ENCODE measurements at places on chromosomes 1 and 21. TPM values are rescaled to one million over a fixed set of nuclear protein-coding genes. Genes with fewer than 3 reads are reported as not detected.

Gene FAM110D
- 0.28 TPM for total RNA-seq

Gene MIS18A
- 64.0 TPM for total RNA-seq

DNA sequence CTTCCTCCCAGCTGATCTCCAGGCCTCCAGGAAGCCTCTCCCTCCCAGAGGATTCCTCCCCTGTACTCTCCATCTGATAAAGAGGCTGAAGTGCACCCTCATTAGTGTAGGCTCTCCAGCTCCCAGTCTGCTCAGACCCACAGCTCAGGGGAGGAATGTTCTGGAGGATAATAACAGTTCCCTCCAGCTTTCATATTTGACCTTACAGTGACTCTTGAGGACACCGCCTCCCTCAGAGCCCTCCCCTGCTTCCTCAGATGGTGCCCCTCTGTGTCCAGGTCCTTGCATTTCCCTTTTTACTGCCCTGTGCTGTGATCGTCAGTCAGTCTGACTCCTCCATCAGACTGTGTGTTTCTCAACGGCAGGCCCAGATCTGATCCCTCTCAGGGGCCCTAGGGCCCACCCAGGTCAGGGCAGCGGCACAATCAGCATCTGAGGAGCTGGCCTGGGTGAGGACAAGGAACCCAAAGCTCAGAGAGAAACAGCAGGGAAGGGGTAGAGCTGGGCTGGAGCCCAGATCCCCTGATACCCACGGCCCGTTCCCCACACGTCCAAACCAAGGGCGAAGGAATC lies 1.1 kb upstream of the SHISAL2A start:
- H3K4me3 ChIP-seq, result no peak overlapping the region
- H3K4me1 ChIP-seq, result peaks cover 21% of the 10 kb centered on the region
- H3K27ac ChIP-seq, result no peak overlapping the region
- DNase-seq, result no peak
- H3K27me3 ChIP-seq, result peaks cover 57% of the 10 kb centered on the region
- H3K36me3 ChIP-seq, result no peaks in the 10 kb centered on the region

DNA sequence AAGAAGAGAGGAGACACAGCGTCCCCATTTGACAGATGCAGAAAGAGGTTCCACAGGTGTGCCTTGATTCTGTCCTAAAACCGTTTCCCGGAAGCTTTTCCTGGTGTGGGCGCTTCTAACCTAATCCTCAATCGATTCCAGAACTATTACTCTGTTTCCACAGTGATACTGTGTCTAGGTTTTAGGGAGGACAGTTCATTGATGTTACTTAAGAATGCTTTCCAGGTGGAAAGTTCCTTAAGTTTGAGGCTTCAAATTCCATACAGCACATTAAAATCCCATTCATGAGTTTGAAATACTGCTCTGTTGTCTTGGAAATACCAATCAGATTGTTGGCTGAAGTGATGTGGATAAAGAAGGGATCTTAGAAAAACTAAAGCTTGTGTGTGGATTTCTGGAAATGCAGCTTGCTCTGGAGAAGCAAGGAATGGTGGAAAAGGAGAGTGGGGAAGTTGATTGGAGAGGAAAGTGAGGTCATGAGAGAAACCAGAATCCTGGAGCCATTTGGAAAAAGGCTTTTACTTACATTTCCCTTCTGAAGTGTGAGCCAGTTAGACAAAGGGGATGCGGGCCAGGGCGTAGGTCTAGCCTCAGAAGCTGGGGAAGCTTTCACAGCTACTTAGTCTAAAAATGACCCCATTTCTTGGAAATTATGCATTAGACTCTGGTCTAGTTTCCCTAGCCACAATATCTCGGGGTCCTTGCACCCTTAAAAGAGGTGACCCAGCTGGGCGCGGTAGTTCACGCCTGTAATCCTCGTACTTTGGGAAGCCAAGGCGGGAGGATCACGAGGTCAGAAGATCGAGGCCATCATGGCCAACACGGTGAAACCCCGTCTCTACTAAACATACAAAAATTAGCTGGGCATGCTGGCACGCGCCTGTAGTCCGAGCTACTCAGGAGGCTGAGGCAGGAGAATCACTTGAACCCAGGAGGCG lies 6.7 kb downstream of the ELF3 start:
- H3K27ac ChIP-seq, result no peak overlapping the region
- no peaks in the 10 kb centered on the region for H3K36me3 ChIP-seq
- peaks cover 16% of the 10 kb centered on the region for H3K4me1 ChIP-seq
- no peak overlapping the region for H3K4me3 ChIP-seq

GRCh38 chr1:56414728-56415224 lies 164.6 kb downstream of the PLPP3 start:
- H3K4me3 ChIP-seq, result no peak overlapping the region
- H3K27ac ChIP-seq, result no peak overlapping the region
- peaks cover 31% of the 10 kb centered on the region for H3K4me1 ChIP-seq
- DNase-seq, result no peak

DNA sequence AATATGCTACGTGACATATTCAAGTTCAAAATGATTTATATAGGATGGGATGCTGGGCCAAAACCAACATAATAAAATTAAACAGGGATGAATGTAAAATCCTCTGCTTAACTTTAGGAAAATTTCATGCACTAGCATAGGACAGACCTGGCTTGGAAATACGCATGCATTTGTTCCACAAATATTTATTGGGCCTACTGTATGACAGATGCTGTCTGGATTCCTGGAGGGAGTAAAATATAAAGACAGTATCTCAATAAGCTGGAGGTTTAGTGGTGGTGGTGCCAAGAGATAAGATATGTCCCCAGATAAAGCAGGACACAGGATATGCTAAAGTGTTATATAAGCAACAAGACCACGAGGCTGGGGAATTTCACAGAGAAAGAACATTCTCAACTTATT lies 15.1 kb downstream of the RCSD1 start:
- no peaks in the 10 kb centered on the region for H3K36me3 ChIP-seq
- peaks cover 2% of the 10 kb centered on the region for H3K4me1 ChIP-seq
- DNase-seq, result no peak

DNA sequence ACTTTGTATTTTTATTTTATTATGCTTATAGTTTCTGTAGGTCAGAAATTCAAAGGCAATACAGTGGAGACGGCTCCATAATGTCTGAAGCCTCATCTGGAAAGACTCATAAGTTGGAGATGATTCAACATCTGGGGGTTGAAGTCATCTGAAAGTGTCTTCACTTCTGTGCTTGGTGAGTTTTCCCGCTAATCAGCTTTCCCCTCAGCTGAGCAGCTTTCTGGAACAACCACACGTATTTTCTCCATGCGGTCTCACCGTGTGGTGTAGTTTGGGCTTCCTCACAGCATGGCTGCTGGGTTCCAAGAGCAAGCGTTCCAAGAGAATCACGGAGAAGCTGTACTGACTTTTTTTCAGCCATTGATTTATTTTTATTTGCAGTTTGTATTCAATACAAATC lies 7.6 kb upstream of the DDI2 start:
- H3K4me1 ChIP-seq, result no peaks in the 10 kb centered on the region
- H3K27ac ChIP-seq, result no peak overlapping the region
- DNase-seq, result no peak
- H3K36me3 ChIP-seq, result no peaks in the 10 kb centered on the region
- peaks cover 21% of the 10 kb centered on the region for H3K27me3 ChIP-seq
- no peak overlapping the region for H3K4me3 ChIP-seq

- no peaks in the 10 kb centered on the region for H3K27me3 ChIP-seq
- DNase-seq, result no peak
- no peak overlapping the region for H3K4me3 ChIP-seq
- H3K27ac ChIP-seq, result no peak overlapping the region
- no peaks in the 10 kb centered on the region for H3K4me1 ChIP-seq
Observed at GRCh38 chr1:192839162-192840066, 30.6 kb downstream of the RGS2 start.

DNA sequence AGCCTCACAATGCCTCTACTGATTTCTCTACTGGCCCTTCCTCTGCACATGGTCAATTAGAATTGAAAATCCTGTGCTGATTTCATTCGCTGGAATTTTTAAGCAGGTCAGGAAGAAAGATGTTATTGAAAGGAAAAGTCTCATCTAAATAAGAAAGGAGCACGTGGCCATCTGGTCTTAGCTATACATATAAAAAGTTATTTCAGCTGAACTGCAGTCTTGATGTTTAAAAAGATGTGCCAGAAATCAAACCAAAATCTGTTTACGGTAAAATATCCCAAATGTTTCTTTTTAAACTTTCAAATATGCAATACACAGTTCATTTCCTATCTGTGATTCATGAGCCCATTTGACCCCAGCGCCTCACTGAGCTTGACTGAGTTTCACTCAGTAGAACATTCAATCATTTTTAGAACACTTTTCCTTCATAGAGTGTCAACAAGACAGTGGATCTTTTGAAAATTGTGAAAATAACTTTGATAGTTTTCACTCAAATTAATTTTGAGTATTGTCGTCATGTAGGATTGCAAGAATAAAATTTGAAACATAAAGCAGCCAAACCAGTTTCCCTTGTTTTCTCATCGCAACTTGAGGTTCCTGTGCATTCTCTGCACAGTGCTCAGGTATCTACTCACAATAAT lies 293.6 kb downstream of the PTPRC start:
- peaks cover 9% of the 10 kb centered on the region for H3K4me1 ChIP-seq
- no peak overlapping the region for H3K27ac ChIP-seq
- DNase-seq, result no peak

DNA sequence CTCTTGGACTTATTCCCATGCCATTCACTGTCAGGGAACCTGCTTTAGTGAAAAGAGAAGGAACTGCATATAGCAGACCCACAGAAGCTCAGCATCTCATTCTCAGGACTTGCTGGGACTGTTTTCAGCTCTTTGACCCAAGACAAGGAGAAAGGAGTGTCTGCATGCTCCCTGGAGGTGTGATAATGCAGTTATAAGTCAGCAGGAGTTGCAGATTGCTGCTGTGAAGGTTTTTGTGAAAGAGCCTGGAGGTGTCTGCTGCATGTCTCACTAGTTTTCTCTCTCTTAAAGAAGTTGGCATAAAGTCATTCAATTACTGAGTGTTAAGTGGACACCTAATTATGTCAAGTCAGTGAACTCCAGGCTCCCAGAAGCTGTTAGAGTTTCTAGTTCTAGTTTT lies 343.4 kb downstream of the BRINP2 start:
- H3K27ac ChIP-seq, result no peak overlapping the region
- H3K36me3 ChIP-seq, result no peaks in the 10 kb centered on the region
- H3K4me1 ChIP-seq, result no peaks in the 10 kb centered on the region
- no peaks in the 10 kb centered on the region for H3K27me3 ChIP-seq
- no peak for DNase-seq
- H3K4me3 ChIP-seq, result no peak overlapping the region

DNA sequence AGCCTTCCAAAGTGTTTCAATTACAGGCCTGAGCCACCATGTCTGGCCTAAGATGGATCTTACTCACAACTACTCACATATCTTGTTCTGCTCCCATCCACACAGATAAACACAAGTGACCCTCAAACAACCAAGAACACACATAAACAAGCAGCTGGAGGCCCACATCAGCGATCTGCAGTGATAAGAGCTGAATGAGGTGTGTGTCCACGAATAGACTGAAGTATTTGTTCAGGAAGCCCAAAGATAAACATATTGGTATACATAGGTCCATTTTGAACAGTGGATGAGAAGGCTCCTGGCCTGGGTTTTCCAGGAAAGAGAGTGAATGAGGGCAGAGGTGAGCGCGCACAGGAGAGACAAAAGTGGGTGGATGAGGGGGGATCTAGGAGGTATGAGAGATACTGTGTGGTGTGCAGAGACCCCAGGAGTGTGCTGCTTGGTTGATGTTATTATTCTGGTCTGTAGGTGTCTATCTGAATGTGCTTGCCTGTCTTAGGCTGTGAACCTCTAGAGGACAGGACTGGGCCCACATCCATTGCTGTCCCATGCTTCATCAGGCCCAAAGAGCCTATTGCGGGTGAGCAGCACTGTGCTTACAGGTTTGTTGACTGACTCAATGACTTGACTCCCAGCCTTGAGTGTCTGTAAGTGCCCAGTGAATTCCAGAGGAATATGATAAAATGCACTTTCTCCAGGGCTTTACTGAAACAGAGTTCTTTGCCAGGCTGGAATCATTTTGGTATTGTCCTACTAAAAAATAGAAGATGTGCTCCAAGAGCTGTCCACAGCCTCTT lies 79.9 kb upstream of the ATP1A1 start:
- no peak for DNase-seq
- no peaks in the 10 kb centered on the region for H3K36me3 ChIP-seq
- no peak overlapping the region for H3K27ac ChIP-seq
- H3K4me3 ChIP-seq, result no peak overlapping the region
- no peaks in the 10 kb centered on the region for H3K27me3 ChIP-seq
- H3K4me1 ChIP-seq, result no peaks in the 10 kb centered on the region

- H3K27me3 ChIP-seq, result no peaks in the 10 kb centered on the region
- DNase-seq, result no peak
- H3K4me1 ChIP-seq, result peaks cover 16% of the 10 kb centered on the region
- H3K36me3 ChIP-seq, result no peaks in the 10 kb centered on the region
- H3K4me3 ChIP-seq, result no peak overlapping the region
Observed at GRCh38 chr1:167345386-167345733, 124.7 kb downstream of the POU2F1 start.

GRCh38 chr1:113901191-113901590 lies 3.4 kb downstream of the AP4B1 start:
- H3K4me3 ChIP-seq, result no peak overlapping the region
- H3K27ac ChIP-seq, result no peak overlapping the region
- H3K4me1 ChIP-seq, result peaks cover 9% of the 10 kb centered on the region
- no peak for DNase-seq

GRCh38 chr1:56416495-56416894 lies 162.9 kb downstream of the PLPP3 start:
- H3K27me3 ChIP-seq, result no peaks in the 10 kb centered on the region
- H3K36me3 ChIP-seq, result no peaks in the 10 kb centered on the region

DNA sequence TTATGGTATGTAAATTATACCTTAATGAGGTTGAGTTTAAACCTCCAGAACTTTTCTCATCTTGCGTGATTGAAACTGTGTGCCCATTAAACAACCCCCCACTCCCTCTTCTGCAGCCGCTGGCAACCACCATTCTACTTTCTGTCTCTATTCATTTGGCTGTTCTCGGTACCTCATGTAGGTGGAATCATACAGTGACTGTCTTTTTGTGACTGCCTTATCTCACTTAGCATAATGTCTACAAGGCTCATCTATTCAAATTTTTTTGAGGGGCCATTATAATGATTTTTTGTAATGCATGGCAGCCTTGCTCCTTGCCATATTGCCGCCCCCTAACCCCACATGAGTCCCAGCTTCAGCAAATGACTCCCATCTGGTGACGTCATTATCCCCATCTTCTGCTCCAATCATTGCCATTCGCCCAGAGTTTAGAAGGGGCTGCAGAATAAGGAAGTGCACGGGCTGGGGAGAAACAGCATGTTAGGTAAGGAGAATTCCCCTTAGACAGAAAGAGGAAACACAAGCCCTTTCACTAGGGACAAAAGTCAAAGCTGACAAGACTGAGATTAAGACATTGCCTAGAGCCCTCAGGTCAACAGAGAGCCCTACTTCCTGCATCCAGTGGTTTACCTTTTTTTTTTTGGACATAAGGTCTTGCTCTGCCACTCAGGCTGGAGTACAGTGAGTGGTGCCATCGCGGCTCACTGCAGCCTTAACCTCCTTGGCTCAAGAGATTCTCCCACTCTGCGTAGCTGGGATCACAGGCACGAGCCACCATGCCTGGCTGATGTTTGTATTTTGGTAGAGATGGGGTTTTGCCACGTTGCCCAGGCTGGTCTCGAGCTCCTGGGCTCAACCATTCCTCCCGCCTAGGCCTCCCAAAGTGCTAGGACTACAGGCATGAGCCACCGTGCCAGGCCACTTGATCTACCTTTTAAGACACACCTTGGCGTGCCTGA lies 78.4 kb upstream of the ERRFI1 start:
- H3K4me1 ChIP-seq, result no peaks in the 10 kb centered on the region
- H3K27me3 ChIP-seq, result no peaks in the 10 kb centered on the region
- no peak overlapping the region for H3K27ac ChIP-seq
- DNase-seq, result no peak
- H3K36me3 ChIP-seq, result no peaks in the 10 kb centered on the region

Measured in neural progenitor cell (in vitro differentiated cells).